ENCODE measurements at places on chromosomes 2 and 18. TPM values are rescaled to one million over a fixed set of nuclear protein-coding genes. Genes with fewer than 3 reads are reported as not detected.

TUBB8B gene
- polyA plus RNA-seq, result 0.45 TPM

DNA sequence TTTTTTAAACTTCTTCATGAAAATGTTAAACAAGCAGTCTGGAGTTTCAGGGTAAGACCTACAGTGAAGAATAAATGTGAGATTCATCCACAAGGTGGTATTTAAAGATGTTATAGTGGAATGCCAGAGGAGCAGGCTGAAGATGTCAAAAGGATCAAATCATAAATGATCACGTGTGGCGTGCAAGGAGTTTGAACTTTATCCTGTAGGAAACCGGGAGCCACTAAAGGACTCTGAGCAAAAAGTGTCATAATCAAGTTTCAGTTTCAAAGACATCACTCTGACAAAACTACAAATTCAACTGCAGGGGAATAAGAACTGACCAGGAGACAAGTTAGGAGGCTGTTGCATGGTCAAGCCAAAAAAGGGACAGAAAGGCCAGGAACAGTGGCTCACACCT, 19.9 kb downstream of the NHEJ1 start:
- DNase-seq, result no peak

DNA sequence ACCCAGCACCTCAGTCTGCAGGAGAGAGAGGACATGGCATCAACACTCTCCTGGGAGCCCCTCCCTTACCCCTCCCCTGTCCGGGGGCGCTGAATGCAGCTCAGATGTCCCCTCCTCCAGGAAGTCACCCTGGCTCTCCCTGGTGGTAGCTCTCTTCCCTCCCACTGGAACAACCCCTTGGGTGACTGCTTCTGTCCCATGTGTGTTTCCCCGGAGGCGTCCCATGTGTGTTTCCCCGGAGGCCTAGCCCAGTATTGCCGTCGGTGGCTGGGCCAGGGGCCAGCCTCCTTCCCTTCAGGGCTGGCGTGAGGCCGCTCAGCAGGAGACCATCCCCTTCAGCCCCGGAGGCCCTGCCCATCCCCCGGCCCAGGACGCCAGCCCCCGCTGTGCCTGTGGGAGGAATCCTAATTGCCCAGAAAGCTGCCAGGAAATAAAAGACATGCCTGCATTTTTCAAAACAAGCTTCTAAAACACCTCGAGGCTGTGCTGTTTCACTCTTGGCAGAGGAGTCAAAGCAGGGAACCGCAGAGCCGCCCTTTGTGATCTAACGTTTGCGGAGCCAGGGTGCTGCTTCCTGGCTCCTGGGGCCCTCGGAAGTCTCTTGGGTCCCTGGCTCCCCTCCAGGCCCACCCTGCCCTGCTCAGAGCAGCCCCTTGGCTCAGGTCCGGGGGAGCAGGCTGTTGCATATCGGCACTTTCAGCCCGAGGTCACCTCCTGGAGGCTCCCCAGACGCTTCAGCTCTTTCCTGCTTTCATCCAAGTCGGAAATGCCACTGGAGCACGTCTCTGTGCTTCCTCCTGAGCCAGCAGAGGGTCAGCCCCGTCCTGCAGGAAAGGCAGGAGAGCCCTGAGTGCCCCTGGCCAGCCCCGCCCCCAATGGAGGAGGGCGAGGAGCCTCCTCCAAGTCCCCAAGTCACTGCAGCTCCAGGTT, 11.4 kb downstream of the SNED1 start:
- DNase-seq, result peak; percentile 93

GRCh38 chr2:56680971-56681631, 497.3 kb downstream of the CCDC85A start:
- DNase-seq, result no peak

POMC gene
- 2.1 TPM for polyA plus RNA-seq

UGT1A10 gene
- polyA plus RNA-seq, result 6.6 TPM

FSIP2 gene
- polyA plus RNA-seq, result 0.22 TPM

FSHR gene
- polyA plus RNA-seq, result not detected

SFT2D3 gene
- polyA plus RNA-seq, result 5.1 TPM

DNA sequence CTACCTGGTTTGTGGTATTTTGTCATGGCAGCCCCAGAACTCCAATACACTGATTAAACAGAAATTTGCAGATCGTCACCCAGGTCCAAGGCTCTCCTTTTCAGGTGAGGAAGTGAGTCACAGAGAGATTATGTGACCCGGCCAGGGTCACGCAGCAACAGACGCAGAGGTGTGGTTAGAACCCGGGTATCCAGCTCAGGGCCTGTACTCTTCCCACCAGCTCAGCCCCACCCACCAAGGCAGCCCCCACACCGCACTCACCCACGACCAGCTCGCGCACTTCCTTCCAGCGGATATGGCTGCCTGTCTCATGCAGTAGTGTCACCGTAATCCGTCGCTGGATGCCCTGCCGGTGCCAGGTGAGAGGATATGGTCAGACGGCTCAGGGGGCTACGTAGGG, 48.1 kb downstream of the AQP12A start:
- no peak for DNase-seq

GRCh38 chr2:137255990-137256389, 490.6 kb downstream of the THSD7B start:
- DNase-seq, result no peak

DNA sequence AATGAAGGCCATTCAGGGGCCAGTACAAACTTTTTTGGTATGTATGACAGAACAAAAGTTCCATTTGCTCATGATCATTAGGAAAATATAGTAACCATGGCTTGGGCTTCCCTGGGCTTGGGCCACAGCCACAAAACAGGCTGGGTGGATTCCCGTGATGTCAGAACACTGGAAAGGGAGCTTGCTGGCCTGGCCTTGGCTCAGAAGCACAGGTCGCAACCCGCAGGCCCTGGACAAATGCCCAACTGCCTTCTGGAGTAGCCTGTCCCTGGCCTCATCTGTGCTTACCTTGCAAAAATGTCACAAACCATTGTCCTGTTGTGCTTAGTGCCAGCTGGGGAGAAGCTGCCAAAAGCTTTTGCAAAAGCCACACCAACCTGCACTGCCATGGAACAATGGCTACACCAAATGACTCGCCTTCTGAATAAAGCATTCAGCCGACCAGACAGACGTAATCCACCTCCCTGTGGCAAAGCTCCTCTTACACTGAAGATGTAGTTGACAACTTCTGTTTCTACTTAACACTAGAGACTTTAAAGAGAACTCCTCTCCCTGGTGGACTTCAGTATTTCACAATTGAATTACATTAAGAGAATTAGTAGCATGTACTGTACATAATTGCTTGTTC, 125.5 kb downstream of the ANKRD44 start:
- no peak for DNase-seq

- no peak for DNase-seq
These were observed 103.7 kb downstream of the CCDC85A start for GRCh38 chr2:56287508-56287907.

ALK gene
- polyA plus RNA-seq, result not detected

DNA sequence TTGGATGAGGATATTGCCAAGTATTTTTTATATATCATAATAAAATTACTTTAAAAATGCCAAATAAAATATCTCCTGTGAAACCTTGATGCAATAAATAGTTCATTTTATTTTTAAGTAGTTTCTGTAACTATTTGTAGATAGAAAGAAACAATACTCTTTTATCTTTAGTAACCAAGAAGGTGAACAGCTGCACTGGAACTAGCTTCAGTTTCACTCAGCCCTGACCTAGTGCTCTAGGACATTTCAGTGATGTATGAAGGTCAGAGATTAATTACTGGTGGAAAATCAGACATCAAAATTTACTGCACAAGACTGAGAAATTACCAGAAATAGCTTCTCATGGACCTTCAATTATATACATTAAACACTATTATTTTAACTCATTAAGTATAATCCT, 1305.0 kb downstream of the CNTNAP5 start:
- no peak for DNase-seq

DNA sequence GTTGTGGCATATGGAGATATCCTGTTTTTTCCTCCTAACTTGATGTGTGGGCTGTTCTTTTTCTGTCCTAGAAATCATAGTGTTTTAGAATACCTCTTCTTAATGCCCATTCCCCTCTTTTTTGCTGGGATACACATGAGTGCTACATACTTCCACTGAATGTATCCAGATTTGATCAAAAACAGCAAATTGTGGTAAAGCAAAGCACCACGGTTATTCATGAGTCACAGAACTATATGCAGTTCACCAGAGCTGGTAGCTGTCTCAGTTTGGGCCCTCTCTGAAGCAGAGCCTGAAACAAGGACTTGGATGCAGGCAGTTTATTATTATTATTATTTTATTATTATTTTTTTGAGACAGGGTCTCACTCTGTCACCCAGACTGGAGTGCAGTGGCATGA, 69.9 kb upstream of the CTLA4 start:
- DNase-seq, result no peak

- DNase-seq, result no peak
These were observed 20.7 kb upstream of the CNRIP1 start for GRCh38 chr2:68340226-68341061.

GRCh38 chr18:22465859-22466457, 48.2 kb upstream of the CTAGE1 start:
- DNase-seq, result no peak

DNA sequence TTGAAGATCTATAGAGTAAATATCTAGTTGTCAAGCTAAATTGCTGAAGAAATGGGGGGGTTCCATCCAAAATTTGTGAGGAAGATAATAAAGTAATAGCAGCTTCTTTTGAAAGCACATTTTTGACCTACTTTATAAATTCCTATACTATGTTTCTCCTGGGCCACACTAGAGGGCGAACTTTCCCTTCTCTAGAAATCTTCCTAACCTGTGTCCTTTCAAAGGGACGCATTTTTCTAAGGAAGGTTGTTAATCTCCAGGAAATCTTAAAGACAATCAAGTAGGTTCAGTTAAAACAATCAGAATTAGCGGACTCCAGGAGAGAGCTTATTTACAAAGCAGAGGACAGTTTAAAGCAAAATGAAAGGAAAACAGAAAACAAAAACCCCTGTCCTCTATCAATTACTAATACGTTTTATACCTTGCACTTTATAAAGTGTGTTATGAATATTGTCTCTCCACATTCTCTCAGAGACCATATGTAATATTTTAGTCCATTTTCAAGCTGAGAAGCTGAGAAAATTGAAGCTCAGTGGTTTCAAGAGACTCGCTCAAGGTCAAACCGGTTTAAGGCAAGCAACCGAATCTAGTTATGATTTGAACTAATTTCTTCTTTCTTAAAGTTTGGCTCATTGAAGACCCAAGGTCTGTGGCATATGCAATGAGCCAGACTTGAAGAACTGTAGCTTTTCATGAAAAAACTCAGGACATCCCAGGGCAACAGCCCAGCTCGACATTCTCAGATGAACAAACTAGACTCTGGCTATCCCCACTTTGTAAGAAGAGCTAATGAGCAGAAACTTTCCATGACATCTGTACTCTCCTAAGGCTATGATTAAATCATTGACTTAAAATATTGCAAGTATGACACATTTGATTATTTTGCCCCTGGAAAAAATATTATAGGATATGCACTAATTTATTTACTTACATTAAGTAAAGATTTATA, 273.6 kb downstream of the PAX3 start:
- no peak for DNase-seq

TTN gene
- 0.02 TPM for polyA plus RNA-seq

DNA sequence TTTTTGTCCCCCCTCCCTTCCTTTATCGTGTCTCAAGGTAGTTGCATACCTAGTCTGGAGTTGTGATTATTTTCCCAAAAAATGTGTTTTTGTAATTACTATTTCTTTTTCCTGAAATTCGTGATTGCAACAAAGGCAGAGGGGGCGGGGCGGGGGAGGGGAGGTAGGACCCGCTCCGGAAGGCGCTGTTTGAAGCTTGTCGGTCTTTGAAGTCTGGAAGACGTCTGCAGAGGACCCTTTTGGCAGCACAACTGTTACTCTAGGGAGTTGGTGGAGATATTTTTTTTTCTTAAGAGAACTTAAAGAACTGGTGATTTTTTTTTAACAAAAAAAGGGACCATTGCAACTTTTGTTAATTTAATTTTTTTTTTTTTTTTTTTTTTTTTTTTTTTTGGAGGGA, 2.1 kb downstream of the SOX11 start:
- DNase-seq, result peak; percentile 80

GRCh38 chr2:172387361-172387760, 40.0 kb upstream of the ITGA6 start:
- DNase-seq, result no peak

RGPD4 gene
- polyA plus RNA-seq, result not detected

GRCh38 chr2:132615329-132616085, 54.5 kb downstream of the LYPD1 start:
- DNase-seq, result no peak

SKOR2 gene
- not detected for polyA plus RNA-seq

DNA sequence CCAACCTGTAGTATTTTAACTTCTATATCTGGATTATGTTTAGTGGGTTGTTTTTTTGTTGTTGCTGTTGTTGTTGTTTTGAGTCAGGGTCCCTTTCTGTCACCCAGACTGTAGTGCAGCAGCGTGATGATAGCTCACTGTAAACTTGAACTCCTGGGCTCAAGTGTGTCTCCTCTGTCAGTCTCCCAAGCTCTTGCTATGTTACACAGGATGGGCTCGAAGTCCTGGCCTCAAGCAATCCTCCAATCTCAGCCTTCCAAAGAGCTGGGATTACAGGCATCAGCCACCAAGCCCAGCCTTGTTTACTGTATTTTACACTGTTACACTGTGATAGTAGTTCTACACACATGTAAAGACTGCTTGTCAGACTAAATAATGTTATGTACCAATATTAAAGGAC, 9.7 kb upstream of the STRN start:
- DNase-seq, result no peak

- peak; percentile 93 for DNase-seq
These were observed 1.5 kb upstream of the VSNL1 start for GRCh38 chr2:17538844-17539554.

- DNase-seq, result no peak
These were observed 26.5 kb downstream of the LYPD6B start for GRCh38 chr2:149064856-149065630.

DNA sequence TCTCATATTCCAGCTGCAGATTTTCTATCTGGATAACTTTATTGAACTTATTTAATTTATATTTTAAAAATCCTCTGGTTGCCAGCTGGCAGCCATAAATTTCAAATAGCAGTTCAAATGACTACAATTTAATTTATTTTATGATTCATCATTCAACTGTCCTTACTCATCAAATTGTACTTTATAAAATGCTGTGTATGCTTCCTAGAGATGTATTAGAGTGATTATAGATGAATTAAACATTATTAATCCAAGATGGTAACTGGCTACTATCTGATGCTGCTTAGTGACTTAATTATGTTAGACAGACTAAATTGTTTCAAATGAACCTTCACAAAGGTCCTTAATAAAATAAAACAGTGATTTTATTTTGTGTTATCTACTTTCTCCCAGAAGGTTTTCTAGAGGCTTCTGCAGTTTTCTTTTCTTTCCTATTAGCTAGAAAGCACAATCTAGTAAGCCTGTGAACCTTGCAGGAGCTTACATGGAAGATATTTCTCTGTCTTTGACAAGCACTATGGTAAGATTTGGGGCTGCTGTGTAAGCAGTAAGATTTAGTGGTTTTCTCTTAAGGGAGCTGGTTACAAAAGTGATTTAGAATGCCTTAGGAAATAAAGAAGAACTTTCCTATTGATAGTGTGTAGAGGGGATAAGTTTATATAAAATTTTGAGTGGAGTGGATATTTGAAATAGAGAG, 322.3 kb downstream of the FSIP2 start:
- DNase-seq, result peak; percentile 22

- no peak for DNase-seq
These were observed 28.4 kb upstream of the SUCLG1 start for GRCh38 chr2:84487298-84487996.

REG3G gene
- 19.4 TPM for polyA plus RNA-seq

Data from kidney (tissue), 22 donors.